ENCODE measurements at places on chromosomes 5 and 9. TPM values are rescaled to one million over a fixed set of nuclear protein-coding genes. Genes with fewer than 3 reads are reported as not detected.

RGS7BP gene
- not detected for total RNA-seq

LCN6 gene
- not detected for total RNA-seq

NRARP gene
- total RNA-seq, result not detected

FCHO2 gene
- total RNA-seq, result 3.6 TPM

DBH gene
- total RNA-seq, result not detected

PLEKHG4B gene
- 0.83 TPM for total RNA-seq

RNF183 gene
- total RNA-seq, result not detected

KIF20A gene
- 61.7 TPM for total RNA-seq

SLC4A9 gene
- total RNA-seq, result not detected

EPB41L4A gene
- not detected for total RNA-seq

SHOC1 gene
- total RNA-seq, result 0.08 TPM

ADGRV1 gene
- total RNA-seq, result 6.0 TPM

MARVELD2 gene
- total RNA-seq, result 0.13 TPM

FBP1 gene
- total RNA-seq, result not detected

PIP5K1B gene
- not detected for total RNA-seq

LAMC3 gene
- total RNA-seq, result 1.5 TPM

RETREG1 gene
- 8.5 TPM for total RNA-seq

HTR4 gene
- total RNA-seq, result not detected

KCNV2 gene
- total RNA-seq, result not detected

LCN15 gene
- not detected for total RNA-seq

CARTPT gene
- not detected for total RNA-seq

MED22 gene
- total RNA-seq, result 31.6 TPM

EIF4E1B gene
- not detected for total RNA-seq

SLC36A2 gene
- total RNA-seq, result not detected

PSMB7 gene
- 367 TPM for total RNA-seq

SH3RF2 gene
- 0.58 TPM for total RNA-seq

DMRT2 gene
- total RNA-seq, result 21.1 TPM

CER1 gene
- total RNA-seq, result not detected

SLC23A1 gene
- not detected for total RNA-seq

NR5A1 gene
- 0.08 TPM for total RNA-seq

TNFSF15 gene
- not detected for total RNA-seq
